Cortex of kidney (tissue), 1 donor: ENCODE measurements at places on chromosomes 1 and 21.

GRCh38 chr1:153081736-153082135 lies 10.3 kb upstream of the SPRR2B start:
- DNase-seq = no peak

DNA sequence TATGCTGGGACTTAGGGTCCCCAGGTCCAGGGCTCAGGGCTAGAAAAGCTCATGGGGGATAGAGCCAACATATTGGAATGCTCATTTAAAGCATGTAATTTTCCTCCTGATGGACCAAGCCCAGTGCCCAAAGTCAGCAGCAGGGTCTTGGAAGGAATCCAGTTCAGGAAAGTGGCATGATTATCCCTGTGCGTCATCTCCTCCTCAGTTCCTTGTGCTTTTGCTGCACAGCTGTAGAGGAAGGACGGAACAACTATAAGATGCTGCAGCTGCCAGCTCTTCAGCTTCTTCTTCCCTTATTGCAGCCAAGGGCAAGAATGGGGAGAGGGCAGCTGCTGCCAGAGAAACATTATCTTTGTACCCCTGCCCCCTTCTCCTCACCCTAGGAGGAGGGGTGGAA lies 58.4 kb downstream of the OVGP1 start:
- DNase-seq = no peak

GRCh38 chr1:47767741-47768100 lies 229.5 kb downstream of the TRABD2B start:
- DNase-seq = no peak

DNA sequence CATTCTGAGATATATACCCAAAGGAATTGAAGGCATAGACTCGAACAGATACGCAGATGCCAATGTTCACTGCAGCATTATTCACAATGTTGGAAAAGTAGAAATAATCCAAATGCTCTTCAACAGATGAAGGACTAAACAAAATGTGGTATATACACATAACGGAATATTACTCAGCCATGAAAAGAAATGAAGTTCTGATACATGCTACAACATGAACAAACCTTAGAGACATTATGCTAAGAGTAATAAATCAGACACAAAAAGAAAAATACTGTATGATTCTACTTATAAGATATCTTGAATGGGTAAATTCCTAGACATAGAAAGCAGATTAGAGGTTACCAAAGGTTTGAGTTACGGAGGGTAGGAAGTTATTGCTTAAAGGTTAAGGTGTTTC lies 57.9 kb downstream of the SLC25A24 start:
- no peak for DNase-seq

GRCh38 chr1:153608089-153608682 lies 4.8 kb downstream of the S100A16 start:
- DNase-seq = no peak

GRCh38 chr1:28577738-28578536 lies 14.1 kb upstream of the RAB42 start:
- no peak for DNase-seq
